ENCODE measurements at places on chromosomes 5 and 9.

GRCh38 chr5:122649080-122649479 is 125.8 kb upstream of the SNX2 start:
- DNase-seq: no peak

DNA sequence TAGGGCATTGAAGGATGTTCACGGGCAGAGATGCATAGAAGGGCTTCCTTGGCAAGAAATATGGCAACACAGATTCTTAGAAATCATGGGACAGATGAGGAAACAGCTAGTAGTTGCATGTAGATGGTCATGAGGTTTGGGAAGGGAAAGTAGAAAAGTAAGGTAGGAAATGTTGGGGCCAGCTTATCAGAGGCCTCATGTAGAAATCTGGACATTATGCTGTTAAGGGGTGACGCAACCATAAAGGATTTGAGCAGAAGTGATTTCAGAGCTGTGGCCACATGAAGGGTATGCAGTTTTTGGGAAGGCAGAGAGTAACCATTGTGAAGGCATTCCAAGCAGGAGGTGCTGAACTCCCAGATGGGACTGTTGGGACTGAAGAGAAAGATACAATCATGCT is 224.0 kb downstream of the ARHGAP26 start:
- no peak for DNase-seq

GRCh38 chr9:109046346-109046745 is 33.0 kb upstream of the CTNNAL1 start:
- no peak for DNase-seq

DNA sequence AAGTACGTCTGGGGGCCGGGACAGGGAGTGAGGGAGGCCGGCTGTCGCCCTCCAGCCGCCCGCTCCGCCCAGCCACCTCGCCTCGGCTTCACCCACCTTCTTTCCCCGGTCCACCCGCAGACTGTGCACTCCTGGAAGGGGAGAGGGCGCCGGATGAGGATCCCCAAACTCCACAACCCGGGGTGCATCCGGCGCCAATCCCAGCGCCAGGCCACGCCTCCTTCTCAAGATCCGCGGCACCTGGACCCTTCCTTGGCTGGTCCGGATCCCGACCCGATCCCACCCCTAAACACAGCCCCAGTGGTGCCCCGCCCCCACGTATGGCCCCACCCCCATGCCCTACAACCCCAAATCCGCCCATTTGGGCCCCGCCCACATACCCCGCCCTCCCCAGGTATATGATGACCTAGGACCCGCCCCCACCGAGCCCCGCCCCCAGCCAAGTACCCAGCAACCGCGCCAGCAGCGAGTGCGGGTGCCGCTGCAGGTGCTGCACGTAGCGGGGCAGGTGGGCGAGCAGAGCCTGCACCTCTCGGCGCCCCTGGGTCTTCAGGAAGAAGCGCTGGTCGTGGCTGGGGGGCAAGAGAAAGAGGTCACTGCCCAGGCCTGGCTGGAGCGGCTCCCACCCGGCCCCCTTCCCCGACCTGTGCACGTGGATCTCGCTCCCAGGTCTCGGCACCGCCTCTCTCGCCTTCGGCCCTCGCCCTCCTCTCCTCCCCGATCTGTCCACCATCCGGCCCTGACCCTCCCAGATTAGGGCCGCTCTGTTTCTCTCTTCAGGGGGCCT is 3.2 kb downstream of the PIP5KL1 start:
- no peak for DNase-seq

- DNase-seq: no peak
These were observed 35.1 kb downstream of the PCDHGC5 start for GRCh38 chr5:141523991-141524390.

DNA sequence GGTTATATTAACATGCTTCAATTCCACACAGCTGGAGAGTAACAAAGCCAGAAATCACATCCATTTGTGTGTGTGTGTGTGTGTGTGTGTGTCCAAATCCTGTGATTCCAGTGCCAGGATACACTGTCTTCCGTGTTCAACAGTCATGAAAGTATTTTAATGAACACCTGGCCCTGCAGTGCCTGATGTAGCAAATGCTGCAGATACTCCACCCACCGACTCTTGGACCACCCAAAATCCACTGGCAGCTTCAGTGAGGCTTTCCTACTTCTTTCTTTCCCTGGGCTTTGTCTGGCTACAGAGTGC is 13.1 kb upstream of the INSYN2B start:
- DNase-seq: no peak

- DNase-seq: no peak
These were observed 58.2 kb downstream of the ADAMTS2 start for GRCh38 chr5:179287071-179287470.

DNA sequence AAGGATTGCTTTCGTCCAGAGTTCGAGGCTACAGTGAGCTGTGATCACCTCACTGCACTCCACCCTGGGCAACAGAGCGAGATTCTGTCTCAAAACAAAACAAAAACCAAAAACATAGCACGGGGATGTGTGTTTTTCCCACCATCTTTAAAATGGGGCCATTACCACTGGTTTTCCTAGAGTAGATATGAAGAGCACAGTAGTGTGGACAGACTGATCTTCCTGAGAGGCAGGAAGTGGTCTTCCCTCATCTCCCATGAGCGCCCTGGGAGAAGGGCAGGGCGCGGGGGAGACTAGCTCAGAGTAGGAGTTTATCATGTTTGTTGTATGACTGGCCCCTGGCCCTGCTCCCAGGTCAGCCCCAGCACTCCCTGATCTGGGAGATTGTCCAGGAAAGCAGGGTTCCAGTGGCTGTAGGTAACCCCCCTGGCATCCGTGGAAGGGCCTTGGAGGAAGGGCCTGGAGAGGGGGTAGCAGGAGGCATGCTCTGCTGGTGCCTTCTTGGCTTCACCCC is 2.3 kb downstream of the SUSD3 start:
- DNase-seq: no peak

DNA sequence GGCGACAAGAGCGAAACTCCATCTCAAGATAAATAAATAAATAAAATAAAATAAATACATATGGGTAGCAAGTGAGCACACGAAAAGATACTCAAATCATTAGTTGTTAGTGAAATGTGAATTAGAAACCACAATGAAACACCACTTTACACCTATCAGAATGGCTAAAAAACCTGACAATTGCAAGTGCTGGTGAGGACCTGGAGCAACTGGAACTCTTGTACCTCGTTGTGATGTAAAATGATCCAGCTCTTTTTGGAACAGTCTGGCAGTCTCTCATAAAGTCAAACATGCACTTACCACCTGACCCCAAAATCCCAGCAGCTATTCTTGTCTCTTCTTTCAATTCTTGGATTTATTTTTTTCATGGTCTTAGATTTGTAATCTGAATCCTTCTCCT is 69.2 kb upstream of the FBXW11 start:
- no peak for DNase-seq

DNA sequence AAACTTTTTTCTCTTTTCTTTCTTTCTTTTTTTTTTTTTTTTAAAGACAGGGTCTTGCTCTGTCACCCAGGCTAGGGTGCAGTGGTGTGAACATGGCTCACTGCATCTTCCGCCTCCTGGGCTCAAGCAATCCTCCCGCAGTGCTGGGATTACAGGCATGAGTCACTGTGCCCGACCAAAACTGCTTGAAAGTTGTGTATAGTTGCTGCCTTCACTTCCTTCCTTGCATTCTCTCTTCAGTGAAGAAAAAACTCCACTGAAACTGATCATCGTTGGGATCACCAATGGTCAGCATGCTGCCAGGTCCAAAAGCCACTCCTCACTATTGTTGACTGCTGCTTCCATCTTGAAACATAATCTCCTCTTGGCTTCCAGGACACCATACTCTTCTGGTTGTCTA is 66.6 kb upstream of the CTNNA1 start:
- DNase-seq: no peak

- no peak for DNase-seq
These were observed 382.4 kb downstream of the CDK5RAP2 start for GRCh38 chr9:120197605-120198004.

GRCh38 chr5:553874-554273 is 29.6 kb upstream of the SLC9A3 start:
- DNase-seq: no peak

DNA sequence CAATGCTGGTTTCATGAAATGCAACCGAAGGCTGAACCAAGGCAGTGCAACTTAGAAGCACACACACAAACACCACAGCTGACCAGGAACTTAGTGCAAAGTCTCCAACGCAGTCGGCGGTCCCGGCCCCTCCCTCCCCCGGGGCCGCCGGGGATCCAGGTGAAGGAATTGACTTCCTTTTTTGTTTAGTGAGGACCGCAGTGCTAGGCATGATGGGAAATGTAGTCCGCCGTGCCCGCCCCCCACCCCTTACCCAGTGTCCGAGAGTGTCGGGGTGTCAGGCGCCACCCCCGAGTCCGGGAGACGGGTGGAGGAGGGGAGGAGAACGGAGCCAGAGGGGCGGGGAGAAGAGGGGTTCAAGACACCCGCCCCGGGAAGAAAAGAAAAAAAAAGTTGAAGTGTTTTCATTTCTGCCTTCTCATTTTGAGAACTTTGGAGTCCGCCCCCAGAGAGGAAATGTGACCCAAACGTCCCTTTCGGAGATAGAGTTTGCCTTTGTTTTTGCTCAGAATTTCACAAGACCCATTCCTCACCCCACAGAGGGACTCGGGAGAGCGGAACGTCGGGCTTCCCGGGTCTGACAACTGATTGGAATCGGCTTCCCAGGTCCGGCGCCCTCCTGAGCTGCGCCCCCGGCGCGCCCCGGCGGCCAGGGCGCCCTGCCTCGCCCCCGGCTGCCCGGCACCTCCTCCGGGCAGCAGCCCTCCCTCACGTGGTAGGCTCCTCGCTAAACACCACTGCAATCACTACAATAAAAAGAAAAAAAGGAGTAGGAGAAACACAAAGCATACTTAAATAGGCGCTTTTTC is 2.0 kb downstream of the IER5L start:
- DNase-seq: no peak

- DNase-seq: no peak
These were observed 107.2 kb downstream of the DRD1 start for GRCh38 chr5:175336781-175337180.

- DNase-seq: no peak
These were observed 255 bp upstream of the TRPM6 start for GRCh38 chr9:74887981-74888370.

DNA sequence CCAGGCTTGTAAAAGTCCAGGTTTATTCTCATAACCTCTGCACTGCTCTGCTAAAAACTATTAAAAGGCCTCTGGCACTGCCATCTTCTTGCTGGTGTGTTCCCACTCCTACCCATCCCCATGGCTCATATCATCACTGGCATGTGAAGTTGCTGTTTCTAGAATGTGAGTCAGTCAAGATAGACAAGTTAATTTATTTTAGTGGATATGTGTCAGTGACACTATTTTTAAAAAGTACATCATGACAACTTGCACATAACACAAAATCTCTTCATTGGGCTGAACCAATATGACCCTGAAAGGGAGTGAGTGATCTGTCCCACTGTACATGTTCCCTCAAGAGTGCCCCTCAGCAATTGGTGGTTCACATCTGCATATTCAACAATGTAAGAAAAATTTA is 299.7 kb downstream of the NFIB start:
- no peak for DNase-seq

GRCh38 chr9:4774209-4774608 is 18.5 kb upstream of the RCL1 start:
- DNase-seq: no peak

GRCh38 chr9:89538871-89539270 is 41.0 kb upstream of the SEMA4D start:
- DNase-seq: no peak

- no peak for DNase-seq
These were observed 70.8 kb downstream of the RAB24 start for GRCh38 chr5:177232761-177233160.

- DNase-seq: no peak
These were observed 179.4 kb downstream of the SEMA6A start for GRCh38 chr5:116395226-116395625.

- DNase-seq: no peak
These were observed 6.1 kb downstream of the SARDH start for GRCh38 chr9:133731876-133732638.

DNA sequence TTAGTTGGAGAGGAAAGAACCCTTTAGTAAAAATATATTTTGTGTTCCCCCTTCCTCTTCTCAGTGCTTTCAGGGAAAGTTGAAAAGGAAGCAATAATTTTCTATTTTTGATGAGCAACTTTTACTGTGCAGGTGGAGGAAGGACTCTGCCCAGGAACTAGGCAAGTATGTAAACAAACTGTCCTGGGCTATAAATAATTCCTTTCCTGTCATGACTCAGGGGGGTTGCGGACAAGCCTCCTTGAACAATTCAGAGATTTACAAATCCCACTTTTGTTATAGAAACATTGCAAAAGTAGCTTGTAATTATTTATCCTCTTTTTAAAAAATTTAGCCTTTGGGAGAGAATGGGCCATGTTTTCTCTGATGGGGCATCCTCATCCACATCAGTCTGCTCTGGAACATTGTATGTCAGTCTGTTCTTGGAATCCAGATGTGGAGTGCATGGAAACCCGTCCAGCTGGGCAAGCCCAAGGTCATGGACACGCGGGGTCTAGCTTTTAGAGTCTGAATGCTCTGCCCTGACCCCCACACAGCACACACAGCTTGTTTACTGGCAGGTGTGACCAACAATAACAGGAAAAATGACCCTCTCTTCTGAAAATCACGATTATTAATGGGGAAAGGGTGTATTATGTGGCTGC is 127.6 kb downstream of the GADD45G start:
- DNase-seq: no peak

DNA sequence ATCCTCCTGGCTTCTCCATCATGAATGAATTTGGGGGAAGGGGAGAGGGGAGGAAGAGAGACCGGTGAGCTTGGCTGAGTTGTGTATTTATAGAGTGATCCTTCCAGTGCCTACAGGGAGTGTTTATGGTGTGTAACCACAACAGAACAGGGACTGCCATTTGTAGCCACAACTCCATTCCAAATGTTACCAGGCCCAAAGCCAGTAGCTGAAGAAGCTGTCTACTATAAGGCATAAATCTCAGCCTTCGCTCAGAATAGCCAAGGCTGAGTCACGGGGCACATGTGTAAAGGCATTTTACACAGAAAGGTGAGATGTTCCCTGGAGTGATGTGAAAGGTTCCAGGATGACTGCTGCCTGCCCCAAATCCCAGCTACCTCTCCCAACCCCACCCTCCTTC is 2.5 kb downstream of the TMEM252 start:
- no peak for DNase-seq

GRCh38 chr5:87121304-87122150 is 146.2 kb upstream of the RASA1 start:
- DNase-seq: no peak

DNA sequence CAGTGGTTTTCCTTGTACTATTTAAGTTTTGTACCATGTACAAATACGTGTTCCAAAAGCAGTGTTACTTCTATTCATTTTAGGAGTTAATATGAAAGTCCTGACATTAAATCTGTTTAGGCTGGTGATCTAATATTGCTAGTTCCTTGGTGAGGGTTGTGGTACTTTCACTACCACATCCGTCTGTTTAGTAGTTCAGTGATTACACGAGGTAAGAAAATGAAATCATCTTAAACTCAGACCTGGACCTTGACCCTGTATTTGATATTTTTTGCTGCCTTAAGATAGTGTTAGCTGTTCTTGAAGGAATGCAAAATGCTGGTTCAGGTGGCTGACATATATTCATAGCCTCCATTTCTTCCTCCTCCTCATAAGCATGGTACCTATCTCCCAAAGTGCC is 50.3 kb downstream of the MTAP start:
- no peak for DNase-seq
